Stimulated activated CD4-positive, alpha-beta T cell treated with anti-CD3 and anti-CD28 coated beads, Interleukin-2, amount 100 ng/mL, for 24 hours (primary cell): ENCODE measurements at places on chromosomes 1 and 21.
A peak's percentile ranks its signal among the peaks of the same experiment; 100 is the strongest.

GRCh38 chr1:80158771-80159170 is 1152.2 kb upstream of the ADGRL4 start:
- DNase-seq: no peak

GRCh38 chr1:156103521-156103947 is 11.0 kb upstream of the LMNA start:
- no peak for DNase-seq

- DNase-seq: no peak
Measured at GRCh38 chr21:39923476-39923875, 56.2 kb downstream of the PCP4 start.

DNA sequence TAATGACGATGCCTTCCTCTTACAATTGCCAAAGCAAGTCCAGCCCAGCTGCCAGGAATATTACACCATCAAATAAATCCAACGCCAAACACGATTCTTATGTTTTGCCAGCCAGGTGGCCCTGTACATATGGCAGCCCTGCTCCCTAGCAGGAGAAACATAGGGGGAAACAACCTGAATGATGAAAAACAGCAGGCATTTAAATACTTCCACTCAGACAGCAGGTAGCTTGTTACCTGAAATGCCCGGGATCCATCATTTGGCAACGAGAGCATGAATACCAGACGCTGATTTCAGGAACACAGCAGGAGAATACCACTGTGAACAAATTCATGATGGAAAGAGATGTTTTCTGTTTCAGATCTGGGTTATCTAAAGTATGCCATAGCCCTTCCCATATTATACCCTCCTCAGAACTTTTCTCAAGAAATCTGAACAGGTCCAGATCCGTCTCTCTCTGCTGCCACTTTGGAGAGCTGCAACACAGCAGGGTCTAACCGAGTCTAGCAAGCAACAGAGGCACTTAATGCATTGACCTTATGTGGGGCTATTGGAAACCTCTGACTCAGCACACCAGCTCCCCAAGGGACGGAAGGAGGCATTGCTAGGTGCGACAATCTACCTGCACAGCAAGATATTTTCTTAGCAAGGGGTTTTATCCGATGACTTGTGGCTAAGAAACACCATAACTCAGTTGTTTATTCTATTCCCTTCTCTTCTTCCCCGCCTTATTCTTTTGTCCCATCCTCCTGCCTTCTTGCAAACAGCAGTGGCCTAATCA is 166.3 kb downstream of the BARHL2 start:
- no peak for DNase-seq

DNA sequence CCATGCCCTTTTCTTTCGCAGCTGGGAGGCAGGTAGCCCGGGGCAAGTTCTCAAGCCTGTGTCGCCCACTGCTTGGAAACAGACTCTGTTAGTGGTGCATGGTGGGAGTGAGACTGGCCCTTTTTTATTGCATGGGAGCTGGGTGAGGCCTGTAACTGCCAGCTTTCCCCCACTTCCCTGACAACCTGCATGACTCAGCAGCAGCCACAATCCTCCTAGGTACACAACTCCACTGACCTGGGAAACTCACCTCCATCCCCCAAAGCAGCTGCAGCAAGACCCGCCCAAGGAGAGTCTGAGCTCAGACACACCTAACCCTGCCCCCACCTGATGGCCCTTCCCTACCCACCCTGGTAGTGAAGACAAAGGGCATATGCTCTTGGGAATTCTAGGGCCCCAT is 25.8 kb downstream of the PIGP start:
- DNase-seq: no peak

DNA sequence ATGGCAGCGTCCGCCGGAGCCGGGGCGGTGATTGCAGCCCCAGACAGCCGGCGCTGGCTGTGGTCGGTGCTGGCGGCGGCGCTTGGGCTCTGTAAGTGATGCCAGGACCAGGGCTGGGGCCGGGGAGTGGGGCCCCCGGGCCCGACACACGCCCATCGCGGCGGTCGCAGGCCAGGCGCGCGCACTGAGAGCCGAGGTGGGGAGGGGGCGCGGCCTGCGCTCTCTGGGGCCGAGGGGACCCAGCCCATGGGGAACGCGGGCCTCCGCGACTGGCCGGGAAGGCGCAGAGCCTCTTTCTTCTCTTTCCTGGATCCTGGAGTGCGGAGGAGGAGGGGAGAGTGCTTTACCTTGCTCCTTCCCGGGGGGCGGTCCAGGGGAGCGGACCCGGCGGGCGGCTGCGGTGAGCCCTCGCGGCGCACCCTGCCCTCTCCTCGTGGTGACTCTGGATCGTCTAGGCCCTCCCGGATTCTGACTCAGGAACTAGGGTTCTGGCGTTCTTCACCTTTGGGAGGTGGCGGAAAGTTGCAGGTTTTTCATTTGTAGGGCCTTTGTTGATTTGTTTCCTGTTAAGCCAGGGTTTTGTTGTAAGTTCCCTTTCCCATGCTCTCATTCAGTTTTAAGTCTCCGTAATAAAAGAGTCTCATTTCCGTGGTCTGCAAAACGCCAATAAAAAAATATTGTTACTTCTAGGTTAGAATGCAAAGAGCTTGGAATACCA is 529 bp downstream of the MPZL1 start:
- peak; percentile 42 for DNase-seq

GRCh38 chr1:160011781-160012180 is 20.0 kb downstream of the PIGM start:
- DNase-seq: no peak

GRCh38 chr1:76554283-76554682 is 313.0 kb upstream of the ST6GALNAC5 start:
- DNase-seq: no peak
